Activated T-helper 1 cell treated with Interleukin-2 at 50 U/mL for 16 hours (primary cell): ENCODE measurements at places on chromosomes 3 and 15.

DNA sequence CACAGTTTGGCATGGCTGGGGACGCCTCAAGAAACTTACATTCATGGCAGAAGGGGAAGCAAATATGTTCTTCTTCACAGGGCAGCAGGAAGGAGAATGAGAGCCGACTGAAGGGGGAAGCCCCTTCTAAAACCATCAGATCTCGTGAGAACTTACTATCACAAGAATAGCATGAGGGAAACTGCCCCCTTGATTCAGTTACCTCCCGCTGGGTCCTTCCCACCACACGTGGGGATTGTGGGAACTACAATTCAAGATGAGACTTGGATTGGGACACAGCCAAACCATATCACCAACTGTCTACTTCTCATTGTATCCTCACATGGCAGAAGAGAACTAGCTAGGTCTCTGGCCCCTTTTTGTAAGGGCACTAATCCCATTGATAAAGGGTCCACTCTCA lies 30.5 kb downstream of the CCDC32 start:
- no peak for DNase-seq

DNA sequence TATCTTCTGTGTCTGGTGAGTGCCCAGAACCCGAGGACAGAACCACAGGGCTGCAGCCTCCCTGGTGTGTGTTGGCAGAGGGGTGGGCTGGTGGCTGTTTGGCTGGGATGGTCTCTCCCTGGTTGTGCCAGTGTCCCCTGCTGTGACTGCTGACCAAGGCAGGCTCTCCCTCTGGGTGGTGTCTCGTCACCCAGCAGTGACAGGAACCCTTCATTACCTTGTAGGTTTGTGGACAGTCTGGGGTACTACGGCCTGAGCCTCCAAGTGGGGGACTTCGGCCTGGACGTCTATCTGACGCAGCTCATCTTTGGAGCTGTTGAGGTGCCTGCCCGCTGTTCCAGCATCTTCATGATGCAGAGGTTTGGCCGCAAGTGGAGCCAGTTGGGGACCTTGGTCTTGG lies 6.4 kb upstream of the SLC22A14 start:
- no peak for DNase-seq

DNA sequence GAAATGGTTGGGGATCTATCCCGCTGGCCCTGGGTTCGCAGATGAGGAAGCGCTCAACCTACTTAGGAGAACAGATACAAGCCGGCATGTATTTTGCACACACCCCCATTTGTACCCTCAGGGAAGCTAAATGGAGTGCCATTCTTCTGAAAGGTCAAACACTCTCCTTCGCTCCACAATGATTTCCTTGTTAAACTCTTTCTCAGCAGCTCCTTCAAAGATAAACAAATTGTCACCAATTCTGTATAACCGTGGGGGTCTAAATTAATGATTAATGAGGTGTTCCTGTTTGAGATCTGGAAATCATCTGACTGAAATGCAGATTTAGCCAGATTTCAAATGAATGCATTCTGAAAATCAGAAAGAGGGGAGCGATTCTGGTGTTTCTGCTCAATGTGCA lies 124.0 kb downstream of the MEGF11 start:
- DNase-seq, result no peak

GRCh38 chr3:194487289-194488054 lies 670 bp upstream of the ATP13A3 start:
- peak; percentile 24 for DNase-seq

GRCh38 chr3:172698631-172699030 lies 12.2 kb downstream of the NCEH1 start:
- DNase-seq, result no peak

GRCh38 chr3:63324621-63325020 lies 46.5 kb downstream of the SYNPR start:
- DNase-seq, result no peak

GRCh38 chr3:78003090-78003489 lies 963.2 kb downstream of the ROBO2 start:
- DNase-seq, result no peak
